ENCODE measurements at places on chromosomes 3 and 15.

GRCh38 chr15:34079904-34080303, 21.8 kb downstream of the EMC7 start:
- no peak for DNase-seq

GRCh38 chr15:99442252-99442897, 123.4 kb upstream of the MEF2A start:
- peak; percentile 78 for DNase-seq

- no peak for DNase-seq
Measured at GRCh38 chr15:98070137-98070536, 109.6 kb downstream of the ARRDC4 start.

DNA sequence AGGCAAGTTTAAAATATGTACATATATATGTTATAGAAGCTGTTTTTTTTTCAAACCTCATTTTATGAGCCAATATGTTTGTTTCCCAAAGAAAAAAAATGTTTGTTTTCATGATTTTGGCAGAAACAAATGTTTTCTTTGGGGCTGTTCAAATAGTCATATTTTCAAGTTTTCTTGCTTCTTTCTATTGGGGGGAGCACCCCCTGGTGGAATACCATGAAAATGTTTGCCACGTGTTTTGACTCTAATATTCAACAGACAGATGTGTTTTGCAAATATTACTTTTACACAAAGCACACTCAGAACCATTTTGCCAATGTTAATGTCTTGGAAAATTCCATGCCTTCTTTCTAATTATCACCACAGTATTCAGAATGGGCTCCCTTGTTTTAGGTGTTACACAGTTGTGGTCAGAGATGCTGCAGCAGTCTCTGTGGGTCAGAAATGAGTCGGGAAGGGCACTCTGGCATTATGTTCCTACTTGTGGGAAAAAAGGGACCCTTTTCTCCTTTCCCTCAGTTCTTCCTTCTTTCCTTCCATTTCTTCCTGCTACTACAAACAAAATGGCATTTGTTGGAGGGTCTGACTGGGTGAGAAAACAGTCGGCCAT, 817.0 kb downstream of the TUSC7 start:
- no peak for DNase-seq

DNA sequence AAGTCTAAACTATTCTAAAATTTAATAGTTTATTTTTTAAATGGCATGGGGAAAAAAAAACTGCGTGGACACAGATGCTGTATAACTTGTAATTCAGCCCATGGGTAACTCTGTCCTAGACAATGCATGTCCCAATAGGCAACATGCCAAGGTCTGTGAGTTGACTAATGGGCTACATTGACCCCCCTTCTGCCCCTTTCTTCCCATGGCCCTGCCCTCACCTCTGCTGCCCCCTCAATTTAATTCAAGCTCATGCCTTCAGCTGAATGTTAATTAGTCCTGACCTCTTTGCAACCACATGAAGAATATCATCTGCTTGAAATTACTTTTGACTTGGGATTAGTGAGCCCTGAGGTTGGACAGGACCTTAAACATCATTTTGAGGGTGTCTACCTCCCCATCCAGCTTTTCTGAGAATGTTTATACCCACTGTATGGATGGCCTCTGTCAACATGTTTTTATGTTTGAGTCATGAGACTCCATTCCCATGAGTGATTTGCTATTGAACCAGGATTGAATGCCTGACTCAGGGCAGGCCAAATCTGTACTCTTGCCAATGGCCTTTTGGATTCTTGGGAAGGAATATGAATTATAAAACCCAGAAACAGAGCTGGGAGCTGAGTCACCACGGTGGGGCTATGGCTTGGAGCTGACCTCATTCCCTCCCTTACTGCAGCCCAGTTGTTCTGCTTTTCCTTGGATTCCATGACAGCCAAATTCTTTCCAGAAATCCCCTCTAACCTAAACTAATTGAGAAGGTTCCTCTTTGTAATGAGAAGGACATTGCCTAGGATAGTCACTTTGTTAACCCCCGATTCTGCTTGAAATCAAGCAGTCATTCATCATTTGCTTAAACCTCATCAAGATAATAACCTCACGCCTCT, 33.5 kb upstream of the PDE8A start:
- DNase-seq: no peak

DNA sequence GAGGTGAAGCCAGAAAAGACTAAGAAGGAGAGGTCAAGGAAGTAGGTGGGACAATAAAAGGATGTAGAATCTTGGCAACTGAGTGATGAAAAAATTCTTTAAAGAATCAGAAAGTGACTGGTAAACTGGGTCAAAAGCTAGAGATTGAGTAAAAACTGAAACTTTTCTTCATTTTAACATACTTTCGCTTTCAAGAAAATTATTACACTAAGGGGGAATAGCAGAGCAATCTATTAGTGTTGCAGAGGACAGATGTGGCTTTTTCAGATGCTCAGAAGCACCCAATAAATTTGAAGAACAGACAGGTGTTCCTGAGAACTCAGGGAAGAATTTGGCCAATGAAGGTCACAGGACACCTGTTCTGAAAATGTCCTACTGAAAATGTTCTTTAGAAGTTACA, 805.4 kb upstream of the ALCAM start:
- no peak for DNase-seq

DNA sequence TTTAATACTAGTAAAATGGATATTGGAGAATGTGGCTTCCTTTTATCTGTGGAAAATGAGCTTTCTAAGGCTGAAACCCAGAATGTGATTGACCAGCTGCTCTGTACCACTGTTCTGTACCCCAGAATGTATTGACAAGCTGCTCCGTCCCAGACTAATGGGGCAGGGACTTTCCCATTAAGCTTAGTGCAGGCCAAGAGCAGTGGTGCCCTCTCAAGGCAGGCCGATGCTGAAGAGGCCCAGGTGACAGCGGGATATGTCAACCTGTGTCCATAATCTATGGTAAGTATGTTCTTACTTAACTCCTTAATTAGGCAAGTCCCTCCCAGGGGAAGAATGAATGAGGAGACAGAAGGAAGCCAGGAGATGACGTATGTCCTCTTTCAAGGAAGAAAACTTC, 31.1 kb downstream of the SGO1 start:
- no peak for DNase-seq

- peak; percentile 57 for DNase-seq
Measured at GRCh38 chr15:55703873-55704301, 39.1 kb downstream of the PRTG start.

DNA sequence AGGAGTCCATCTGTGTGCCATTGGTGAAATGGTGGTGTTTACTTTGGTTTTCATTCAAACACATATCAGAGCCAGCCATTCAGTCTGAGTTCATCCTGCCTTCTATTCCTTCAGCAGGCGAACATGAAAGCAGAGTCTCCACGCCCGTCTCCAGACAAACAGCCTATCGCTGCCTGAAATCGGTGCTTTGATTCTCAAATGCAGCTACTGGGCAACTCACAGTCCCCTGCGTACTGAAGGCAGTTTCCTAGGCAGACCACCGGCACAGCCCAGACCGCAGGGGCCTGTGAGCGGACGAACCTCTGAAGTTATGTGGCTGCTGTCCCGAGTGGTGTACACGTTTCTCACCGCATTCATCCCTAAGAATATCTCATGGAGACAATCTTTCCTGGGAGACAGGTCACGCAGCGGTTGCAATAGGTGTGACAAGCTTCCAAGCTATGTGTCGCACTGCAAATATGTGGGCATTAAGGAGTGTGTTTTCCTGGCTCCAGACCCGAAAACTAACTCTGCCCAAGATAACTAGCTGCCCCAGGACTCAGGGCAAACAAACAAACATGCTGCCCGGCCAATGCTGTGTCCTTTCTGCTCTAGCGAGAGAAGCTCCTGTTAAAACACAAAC, 16.9 kb upstream of the RYR3 start:
- DNase-seq: no peak

GRCh38 chr15:94639701-94640100, 408.3 kb downstream of the MCTP2 start:
- no peak for DNase-seq

DNA sequence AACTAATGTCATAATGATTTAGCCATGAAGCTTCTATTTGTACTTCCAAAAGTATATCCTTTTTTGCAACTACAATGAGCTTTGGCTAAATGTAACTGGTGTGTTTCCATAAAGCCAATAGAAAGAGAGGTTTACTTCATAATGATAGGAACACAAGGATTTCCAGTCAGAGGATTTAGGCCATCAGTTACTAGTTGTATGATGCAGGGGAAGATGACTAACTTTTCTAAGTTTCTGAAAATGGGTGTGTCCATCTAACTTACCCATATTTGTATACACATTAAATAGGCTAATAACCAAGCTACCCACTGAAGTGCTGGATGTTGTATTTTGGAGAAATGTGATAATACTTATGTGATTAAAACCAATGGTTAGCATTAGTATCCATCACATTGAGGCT, 55.7 kb downstream of the SLC4A7 start:
- no peak for DNase-seq

DNA sequence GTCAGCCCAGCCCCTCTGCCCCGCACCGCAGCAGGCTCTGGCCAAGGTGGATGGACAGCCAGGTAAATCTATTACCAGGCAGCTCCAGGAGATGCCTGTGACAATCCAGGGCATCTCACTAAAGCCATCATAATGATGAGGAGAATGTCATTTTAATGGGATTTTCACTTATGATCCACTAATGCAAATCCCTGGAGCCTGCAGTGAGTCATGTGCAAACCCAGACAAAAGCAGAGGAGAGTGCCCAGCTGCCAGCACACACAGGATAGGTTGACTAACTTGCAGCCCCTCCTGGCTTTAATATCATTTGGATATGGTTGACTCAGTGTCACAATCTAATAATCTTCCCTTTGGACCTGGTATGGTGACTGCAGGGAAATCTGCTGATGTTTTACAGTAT, 206.9 kb upstream of the TRIM42 start:
- no peak for DNase-seq

GRCh38 chr3:42014921-42015533, 53.1 kb upstream of the ULK4 start:
- DNase-seq: no peak

- no peak for DNase-seq
Measured at GRCh38 chr3:42463093-42463492, 39.4 kb upstream of the VIPR1 start.

DNA sequence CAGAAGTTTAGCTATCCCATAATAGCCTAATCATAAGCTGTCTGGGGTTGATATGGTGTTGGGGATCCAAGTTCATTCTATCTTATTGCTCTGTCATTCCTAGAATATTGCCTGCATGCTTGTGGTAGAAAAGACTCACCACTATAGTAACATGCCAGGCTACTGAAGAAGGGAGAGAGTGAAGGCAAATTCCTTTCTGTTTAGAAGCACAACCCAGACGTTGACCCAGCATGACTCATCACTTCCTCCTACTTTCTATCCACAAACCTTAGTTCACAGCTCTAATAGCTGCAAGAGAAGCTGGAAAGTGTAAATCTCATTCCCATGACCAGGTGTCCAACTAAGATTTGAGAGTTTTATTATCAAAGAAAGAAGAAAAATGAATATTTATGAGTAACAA, 57.8 kb upstream of the NMD3 start:
- DNase-seq: peak; percentile 90

GRCh38 chr3:18223974-18224373, 201.2 kb downstream of the SATB1 start:
- DNase-seq: no peak

GRCh38 chr3:20375302-20375701, 189.3 kb upstream of the SGO1 start:
- no peak for DNase-seq

DNA sequence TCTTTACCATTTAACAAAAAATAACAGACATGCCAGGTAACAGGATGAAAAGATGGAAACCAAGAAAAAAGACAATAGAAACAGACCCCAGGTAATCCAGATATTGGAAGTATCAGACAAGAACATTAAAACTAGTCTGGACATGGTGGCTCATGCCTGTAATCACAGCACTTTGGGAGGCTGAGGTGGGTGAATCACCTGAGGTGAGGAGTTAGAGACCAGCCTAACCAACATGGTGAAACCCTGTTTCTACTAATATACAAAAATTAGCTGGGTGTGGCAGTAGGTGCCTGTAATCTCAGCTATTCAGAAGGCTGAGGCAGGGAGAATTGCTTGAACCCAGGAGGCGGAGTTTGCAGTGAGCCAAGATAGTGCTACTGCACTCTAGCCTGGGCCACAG, 40.6 kb downstream of the ACAD9 start:
- no peak for DNase-seq

- DNase-seq: no peak
Measured at GRCh38 chr3:171875923-171876412, 32.8 kb downstream of the TMEM212 start.

DNA sequence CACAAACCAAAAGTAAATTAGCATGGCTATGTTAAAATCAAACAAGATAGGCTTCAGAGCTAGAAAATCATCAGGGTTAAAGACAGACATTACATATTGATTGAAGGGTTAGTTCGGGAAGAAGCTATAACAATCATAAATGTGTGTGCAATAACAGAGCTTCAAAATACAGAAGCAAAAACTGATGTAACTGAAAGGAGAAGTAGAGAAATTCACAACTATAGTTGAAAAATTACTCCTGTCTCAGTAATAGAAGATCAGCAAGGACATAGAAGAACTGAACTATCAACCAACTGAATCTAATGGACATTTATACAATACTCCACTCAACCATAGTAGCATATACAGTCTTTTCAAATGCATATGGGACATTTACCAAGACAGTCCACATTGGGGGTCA, 59.4 kb downstream of the MCTP2 start:
- no peak for DNase-seq

GRCh38 chr3:36484386-36484785, 104.1 kb downstream of the STAC start:
- DNase-seq: no peak

DNA sequence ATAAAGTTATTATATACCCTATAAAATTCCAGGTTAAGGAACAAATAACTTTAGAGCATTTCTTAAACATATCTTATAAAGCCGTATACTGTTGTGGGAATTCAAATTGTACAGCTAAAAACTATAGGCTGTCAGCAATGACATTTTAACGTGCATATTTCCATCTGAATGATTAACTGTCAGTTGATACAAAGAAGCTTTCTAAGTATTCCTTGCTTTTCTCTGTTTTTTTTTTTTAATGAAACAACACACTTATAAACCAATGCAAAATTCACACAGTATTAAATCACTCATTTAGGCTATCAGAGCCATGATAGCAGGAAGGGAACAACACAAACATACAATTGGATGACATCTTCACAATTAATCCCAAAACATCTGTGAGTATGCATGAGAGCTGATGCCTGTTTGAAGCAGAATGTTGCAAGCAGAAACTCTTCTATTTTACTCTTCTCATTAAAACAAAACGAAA, 61.9 kb downstream of the CTDSPL start:
- no peak for DNase-seq
